CD4-positive, alpha-beta T cell treated with Interferon alpha-2 for 1 hour (primary cell): ENCODE measurements at places on chromosomes 4 and X.

- peak; percentile 32 for DNase-seq
Observed at GRCh38 chr4:105140684-105141490, 5.8 kb upstream of the TET2 start.

- DNase-seq: no peak
Observed at GRCh38 chrX:9788911-9789310, 2.7 kb downstream of the SHROOM2 start.

DNA sequence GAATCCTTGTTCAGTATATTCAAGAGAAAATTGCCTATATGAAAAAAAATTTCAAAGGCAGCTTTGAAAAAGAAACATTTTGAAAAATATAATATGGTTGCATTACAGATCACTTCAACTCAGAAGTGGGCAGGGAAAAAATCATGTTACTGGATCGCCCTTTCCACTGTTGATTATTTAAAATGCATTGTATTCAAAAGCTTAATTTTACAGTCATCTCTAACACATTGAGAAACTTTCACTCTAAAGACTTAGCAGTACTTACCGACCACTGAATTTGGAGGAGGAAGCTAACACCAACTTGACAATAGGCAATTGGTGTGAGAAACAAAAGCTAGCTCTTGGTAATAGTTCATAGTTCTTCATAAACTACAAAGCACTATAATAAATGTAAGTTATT lies 101.9 kb downstream of the CEP135 start:
- DNase-seq: no peak

- no peak for DNase-seq
Observed at GRCh38 chrX:40056420-40056819, 41.3 kb downstream of the BCOR start.

DNA sequence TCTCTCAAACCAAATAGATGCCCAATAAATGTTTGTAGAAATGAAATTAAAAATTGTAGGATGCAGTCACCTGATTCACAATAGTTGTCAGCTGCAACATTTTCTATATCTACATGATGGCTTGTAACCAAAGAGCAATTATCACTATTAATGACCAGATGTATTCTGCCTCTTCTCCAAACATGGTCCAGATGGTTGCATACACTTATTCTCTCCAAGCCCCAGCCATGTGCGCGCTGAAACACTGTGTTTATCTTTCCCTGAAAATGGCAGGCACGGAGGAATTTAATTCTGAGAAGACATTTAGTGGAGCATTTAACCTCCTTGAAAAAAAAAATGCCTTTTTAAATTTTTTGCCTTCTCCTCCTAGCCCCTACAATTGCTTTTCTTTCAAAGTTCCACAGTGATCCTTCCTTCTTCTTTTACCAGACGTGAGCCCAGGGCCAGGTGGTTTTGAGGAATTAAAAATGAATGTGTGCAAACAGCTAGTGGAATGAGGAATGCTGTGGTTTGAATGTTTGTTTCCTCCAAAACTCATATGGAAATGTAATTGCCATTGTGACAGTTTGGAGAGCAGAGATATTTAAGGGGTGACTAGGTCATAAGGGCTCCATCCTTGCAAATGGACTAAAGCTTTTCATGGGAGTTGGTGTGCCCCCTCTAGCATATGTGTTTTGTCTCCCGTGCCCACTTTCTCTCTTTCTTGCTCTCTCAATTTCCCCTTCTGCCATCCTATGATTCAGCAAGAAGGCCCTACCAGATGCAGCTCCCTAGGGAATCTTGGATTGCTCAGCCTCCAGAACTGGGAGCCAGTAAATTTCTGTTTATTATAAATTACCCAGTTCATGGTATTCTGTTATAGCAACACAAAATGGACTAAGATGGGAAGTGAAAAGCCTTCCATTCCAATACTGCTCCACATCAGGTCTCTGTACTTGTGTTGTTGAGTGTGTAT lies 136.0 kb downstream of the GABRB1 start:
- DNase-seq: no peak

- no peak for DNase-seq
Observed at GRCh38 chr4:40865696-40866095, 115.9 kb downstream of the NSUN7 start.
